ENCODE measurements at places on chromosomes 2 and 18.

DNA sequence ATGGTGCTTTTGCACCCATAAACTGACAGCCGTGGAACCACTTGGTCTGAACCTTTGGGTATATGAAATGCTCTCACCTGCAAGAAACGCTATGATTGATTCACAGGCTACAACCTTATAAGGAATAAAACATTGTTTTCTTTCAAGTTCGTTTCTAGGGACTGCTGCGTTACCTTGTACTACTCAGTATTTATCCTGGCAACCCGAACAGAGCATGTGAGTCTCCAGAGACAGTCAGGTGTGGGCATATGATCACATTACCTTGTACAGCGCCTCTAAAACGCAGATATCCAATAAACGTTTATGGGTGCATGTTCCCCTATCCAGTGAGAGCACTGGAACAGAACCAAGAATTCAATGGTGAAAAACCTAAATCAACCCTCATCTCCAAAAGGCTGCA is 1.7 kb downstream of the CCBE1 start:
- no peak for DNase-seq

- no peak for DNase-seq
These were observed 161.4 kb upstream of the GYPC start for GRCh38 chr2:126494593-126494992.

DNA sequence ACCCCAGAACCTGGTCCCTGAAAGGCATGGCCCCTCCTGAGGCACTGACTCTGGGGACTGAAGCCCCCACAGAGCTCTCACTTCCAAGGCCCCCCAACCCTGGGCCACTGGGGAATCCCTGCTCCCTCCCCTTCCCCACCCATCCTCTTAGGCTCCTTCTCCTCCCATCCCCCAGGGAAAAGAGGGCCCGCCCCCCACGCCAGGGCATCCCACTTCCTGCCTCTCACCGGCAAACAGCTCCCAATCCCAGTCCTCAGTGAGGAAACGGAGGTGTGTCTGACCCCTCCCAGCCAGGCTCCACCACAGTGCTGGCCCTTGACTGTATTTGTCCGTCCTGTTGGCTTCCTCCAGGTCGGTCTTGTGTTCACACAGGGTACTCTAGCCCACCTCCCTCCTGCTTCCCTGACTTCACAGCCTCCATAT is 35.0 kb upstream of the PTMA start:
- DNase-seq, result peak; percentile 68

DNA sequence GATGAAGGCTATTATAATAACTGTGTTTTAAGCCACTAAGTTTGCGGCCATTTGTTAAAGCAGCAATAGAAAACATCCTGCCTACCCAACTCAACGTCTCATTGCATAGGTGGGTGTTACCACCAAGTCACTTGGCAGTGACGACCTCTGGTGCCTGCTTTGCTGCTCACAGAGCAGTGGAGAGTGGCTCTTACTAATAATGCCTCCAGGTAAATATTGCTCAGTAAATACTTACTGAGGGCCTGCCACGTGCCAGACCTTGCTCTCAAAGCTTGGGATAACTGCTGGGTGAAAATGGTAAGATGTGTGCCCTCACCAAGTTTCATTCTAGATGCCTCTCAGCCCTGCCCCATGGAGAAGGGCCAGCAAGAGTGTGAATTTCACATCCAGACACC is 27.7 kb downstream of the ITGA6 start:
- DNase-seq, result no peak

DNA sequence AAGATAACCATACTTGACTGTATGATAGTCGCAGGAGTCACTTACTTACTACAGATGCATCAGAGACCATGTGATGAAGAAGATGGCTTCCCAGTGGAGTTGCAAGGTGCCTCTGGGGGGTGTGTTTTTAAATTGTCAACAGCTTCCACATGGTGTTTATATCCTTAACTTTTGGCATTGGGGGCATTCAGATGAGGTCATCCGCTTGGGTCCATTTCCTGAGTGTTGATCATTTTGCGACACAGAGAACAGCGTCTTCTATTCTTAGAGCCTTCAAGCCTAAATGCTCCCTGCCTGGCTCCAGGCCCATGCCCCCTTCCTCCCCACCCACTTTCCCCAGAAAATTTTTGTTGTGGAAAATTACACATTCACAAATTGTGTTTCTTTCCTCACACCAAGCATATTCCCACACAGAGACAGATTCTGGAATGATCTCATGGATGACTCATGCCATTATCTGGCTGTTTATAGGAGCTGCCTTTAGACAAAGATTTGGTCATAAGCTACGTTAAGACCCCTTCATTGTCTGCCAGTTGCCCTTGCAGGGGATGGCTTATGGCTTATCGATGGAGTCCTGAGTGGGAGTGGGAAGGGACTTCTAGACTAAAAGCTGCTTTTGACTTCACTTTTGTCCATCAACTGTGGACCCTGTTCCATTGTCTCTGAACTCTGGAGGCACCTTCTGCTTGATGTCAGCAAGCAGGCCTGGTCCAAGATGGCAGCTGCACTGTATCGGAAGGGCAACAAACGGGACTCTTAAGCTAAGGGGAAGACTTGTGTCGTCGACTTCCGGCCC is 91.8 kb downstream of the CABLES1 start:
- DNase-seq, result no peak

DNA sequence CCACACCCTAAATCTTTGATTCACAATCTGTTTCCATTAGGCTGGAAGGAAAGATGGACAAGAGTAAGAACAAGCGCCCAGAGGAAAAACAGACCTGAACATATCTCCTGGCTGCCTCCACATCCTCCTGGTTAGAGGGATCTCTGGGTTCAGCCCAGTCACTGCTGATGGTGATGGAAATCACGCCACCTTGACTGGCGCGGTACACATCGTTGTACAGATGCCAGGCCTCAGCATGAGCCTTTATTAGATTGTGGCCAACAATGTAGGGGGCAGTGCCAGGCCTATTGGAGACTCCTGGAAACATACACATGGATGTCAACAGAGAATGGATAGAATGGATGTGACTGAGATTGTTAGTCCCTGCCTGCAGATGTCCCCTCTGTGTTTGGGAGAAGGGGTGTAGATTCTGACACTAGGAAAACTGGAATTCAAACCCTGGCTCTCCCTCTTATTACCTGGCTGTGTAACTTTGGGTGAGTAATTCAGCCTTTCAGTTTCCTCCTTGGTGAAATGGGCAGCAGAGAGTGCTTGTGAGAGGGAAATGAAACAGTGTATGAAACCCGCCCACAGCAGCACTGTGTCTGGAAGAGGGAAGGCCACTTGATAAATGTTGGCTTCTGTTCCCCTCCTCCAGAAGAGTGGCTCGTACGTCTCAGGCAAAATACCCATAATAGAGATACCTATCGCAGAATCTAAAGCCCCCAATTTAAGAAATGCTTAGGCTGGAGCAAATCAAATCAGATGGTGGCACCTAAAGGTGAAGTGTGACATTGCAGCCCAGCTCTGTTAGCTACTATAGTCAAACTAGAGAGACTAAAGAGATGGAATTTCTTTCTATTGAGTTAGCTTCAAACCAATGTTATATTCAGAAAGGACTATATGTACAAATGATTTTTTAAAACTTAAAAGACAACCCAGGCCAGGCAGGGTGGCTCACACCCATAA is 36.2 kb downstream of the LCT start:
- no peak for DNase-seq

GRCh38 chr2:157843081-157843480 is 33.0 kb downstream of the ACVR1 start:
- DNase-seq, result no peak

DNA sequence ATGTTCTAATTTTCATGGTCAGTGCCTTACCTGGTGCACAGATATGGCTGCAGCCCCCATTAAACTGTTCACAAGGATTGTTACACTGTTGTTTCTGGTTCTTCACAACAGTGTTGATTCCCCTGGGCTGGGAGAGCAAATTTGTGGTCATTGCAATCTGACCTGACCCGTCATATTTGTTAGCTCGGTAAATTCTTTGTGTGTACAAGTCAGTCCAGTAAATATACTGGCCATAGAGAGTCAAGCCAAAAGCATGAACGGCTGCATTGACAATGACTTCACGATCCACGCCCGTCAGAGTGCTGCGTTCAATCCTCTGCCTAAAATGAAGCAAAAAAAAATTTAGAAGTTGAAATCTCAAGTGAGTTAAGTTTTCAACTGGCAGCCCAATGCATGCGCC is 134.6 kb downstream of the DHRS9 start:
- no peak for DNase-seq
